ENCODE measurements at places on chromosomes 7 and 10.

GRCh38 chr7:128904381-128905197 lies 5.9 kb downstream of the KCP start:
- H3K36me3 ChIP-seq = no peaks in the 10 kb centered on the region
- H3K4me3 ChIP-seq = no peak overlapping the region
- peaks cover 8% of the 10 kb centered on the region for H3K27me3 ChIP-seq
- H3K27ac ChIP-seq = no peak overlapping the region
- DNase-seq = no peak

- H3K4me1 ChIP-seq = no peaks in the 10 kb centered on the region
- DNase-seq = no peak
- H3K27me3 ChIP-seq = no peaks in the 10 kb centered on the region
Measured at GRCh38 chr10:116803451-116804249, 45.6 kb upstream of the ENO4 start.

DNA sequence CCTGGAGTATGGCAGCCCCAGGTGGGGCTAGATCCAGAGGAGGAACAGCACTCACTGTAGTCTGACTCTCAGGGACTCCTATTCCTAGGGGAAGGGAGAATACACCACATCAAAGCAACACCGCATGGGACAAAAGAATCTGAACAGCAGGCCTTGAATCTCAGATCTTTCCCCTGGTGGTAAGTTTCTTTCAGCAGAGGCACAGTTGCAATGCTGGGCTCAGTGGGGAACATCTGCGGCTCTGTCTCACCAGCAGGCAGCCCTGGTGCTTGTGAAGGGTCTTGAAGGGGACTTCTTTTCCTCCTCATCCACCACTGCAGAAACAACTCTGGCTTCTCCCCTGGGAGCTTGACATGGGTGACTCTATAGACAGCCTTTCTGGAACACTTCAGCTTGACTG lies 111.2 kb upstream of the ARHGAP21 start:
- H3K4me3 ChIP-seq = no peak overlapping the region
- no peaks in the 10 kb centered on the region for H3K27me3 ChIP-seq
- H3K36me3 ChIP-seq = no peaks in the 10 kb centered on the region
- DNase-seq = no peak

DNA sequence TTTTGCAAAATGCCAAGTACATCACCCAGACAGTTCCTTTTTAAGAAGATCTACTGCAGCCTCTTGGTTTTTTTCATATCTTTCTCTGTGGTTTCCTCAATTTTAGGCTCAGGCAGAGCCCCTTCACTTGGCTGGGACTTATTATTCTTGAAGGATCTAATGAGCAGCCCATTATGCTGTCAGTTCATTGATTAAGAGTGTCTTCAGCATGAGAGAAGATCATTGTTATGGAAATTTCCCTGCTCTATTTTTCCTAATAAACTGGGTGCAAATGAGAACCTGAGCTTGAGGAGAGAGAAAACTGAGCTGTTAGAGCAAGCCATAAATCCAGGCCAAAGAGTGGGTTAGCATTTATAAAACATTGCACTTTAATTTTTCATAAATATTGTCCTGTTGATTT lies 146.5 kb downstream of the SEC23IP start:
- H3K27me3 ChIP-seq = no peaks in the 10 kb centered on the region
- H3K4me1 ChIP-seq = no peaks in the 10 kb centered on the region
- no peak overlapping the region for H3K27ac ChIP-seq
- DNase-seq = no peak

DNA sequence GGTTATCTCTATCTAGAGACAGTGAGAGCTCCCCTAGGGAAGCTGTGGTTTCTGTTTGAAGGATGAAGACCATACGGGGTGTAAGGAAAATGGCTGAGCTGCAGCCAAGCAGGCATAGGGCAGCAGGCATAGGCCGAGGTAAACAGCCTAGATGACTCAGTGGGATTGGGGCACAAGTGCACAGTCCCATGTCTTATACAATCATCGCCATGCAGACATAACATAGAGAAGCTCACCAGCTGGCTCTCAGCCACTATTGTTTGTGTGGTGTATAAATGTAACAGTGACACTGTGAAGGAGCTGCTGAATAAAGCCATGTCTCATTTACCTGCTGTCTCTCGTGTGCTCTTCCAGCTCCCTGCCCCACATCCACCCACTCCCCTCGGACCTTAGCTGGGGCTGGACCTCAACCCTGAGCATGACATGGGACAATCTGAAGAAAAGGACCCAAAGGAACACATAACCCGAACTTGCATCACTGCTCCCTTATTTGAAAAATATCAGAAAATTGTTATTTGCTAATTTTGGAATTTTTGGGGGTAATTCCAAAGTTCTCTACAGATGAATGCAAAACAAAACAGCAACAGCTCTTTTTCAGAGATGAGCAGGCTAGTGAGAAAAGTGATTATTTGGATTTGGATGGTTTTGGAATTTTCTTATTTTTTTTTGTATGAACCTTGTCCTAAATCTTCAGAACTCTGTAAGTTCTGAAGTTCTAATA lies 582.7 kb downstream of the REEP3 start:
- no peaks in the 10 kb centered on the region for H3K27me3 ChIP-seq
- H3K36me3 ChIP-seq = no peaks in the 10 kb centered on the region
- no peak for DNase-seq

DNA sequence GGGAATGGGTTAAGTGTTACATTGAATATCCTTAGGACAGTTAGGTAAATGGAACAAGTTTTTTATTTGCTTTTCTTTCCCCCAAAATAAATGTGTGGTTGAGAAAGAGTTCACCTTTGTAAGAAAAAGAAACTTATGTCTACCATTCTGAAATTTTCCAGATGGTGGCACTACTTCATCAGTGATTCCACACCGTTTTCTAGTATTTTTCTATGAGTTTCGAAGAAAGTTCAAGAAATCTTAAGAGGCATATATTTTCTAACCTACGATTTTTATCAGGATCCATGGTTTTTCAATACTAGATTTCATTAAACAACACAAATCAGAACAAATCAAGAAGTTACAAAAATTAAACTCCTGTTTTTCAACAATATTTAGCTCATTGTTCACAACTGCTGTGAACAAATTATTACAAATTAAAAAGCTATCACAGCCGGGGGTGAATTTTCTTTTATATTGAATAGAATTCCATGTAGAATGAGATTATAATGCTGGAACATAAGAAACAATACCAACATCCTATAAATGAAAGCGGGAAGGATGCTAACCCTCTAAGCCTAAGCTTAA lies 163.1 kb upstream of the NPVF start:
- no peaks in the 10 kb centered on the region for H3K4me1 ChIP-seq
- DNase-seq = no peak
- H3K27me3 ChIP-seq = no peaks in the 10 kb centered on the region
- no peak overlapping the region for H3K4me3 ChIP-seq
- no peaks in the 10 kb centered on the region for H3K36me3 ChIP-seq
- H3K27ac ChIP-seq = no peak overlapping the region

GRCh38 chr7:131008840-131009711 lies 275.1 kb upstream of the KLF14 start:
- H3K4me1 ChIP-seq = peaks cover 37% of the 10 kb centered on the region
- H3K27me3 ChIP-seq = no peaks in the 10 kb centered on the region
- no peaks in the 10 kb centered on the region for H3K36me3 ChIP-seq
- DNase-seq = no peak

DNA sequence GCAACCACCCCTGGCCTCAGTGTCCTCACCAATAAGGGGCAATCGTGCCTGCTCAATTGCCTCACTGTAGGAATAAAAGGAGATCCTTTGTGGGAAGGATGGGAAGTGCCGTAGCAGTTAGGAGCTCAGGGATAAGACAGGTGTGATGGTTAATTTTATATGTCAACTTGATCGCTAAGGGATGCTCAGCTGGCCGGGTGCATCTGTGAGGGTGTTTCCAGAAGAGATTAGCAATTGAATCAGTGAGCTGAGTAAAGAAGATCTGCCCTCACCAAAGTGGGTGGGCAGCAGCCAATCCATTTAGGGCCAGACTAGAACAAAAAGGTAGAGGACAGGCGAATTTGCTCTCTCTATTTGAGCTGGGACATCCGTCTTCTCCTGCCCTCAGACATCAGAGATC lies 46.3 kb downstream of the BUB3 start:
- no peak overlapping the region for H3K27ac ChIP-seq
- H3K36me3 ChIP-seq = no peaks in the 10 kb centered on the region
- H3K27me3 ChIP-seq = no peaks in the 10 kb centered on the region
- no peaks in the 10 kb centered on the region for H3K4me1 ChIP-seq
- no peak for DNase-seq

GRCh38 chr7:100896732-100897608 lies 1.3 kb upstream of the ACHE start:
- no peaks in the 10 kb centered on the region for H3K4me1 ChIP-seq
- no peak for DNase-seq
- H3K36me3 ChIP-seq = no peaks in the 10 kb centered on the region
- peak overlapping the region; percentile 58 for H3K4me3 ChIP-seq

DNA sequence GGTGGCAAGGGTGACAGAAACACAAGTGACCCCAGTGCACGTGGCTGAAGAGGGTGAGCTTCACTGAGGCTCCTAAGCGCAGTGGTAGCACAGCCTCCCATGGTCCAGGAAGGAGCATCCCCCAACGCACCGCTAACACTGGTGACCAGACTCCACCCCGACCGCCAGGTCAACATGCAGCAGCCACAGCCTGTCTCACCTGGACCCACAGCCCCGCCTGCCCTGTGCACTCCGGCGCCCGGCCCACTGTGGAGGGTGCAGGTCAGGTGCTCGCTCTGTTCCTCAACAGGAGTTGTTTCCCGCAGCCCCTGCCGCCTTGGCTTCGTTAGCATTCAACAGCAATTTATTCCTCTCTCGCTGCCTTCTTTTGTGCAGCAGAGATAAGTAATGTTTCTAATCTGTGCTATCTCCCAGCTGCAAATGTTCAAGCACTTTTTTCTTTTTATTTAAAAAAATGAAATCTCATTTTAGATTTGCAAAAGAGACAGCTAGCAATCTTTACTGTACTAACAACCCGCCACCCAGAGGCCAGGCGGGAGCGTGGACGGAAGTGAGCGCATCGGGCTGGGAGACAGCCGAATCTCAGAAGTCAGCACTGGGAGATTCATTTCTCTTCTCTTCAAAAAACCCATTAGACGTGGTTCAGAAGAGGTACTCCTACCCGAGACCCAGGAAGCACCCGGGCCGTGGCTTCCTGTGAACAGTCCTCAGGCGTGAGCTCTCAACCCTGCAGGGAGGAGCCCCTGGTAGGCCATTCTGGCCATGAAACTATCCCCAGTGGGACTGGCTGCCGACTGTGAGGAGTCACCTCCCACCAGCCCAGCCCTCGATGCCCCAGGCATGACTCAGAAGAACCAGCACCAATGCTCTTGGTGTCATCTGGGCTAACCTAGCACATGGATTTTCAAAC lies 133.4 kb downstream of the MAD1L1 start:
- H3K4me1 ChIP-seq = no peaks in the 10 kb centered on the region
- no peaks in the 10 kb centered on the region for H3K36me3 ChIP-seq
- no peak overlapping the region for H3K4me3 ChIP-seq
- H3K27me3 ChIP-seq = no peaks in the 10 kb centered on the region

DNA sequence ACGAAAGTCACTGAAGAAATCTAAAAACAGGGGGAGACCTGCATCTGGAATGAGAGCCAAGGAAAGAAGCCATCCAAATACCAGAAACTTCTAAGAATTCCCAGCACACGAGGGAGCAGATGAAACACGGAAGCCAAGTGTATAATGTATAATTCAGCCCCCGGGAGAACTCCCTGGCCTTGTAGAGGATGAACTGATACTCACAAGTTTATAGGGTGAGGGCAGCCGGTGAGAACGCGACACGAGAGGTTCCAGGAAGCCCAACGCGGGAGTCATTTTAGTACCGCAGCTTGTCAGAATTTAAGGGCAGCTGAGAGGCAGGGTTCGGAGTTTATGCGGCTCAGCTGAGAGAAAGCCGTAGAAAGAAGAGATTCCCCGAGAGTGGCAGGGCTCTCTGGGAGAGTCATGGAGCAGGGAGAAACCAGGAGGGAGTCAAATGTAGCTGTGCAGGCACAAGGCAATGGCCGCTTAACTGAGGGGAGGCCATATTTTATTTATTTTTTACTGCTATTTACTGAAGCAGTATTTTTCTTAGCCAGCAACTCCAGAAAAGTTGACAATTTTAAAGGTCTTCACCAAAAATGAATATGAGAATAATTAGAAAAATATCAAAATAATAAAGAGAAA lies 164.0 kb downstream of the NPSR1 start:
- H3K27ac ChIP-seq = no peak overlapping the region
- H3K4me3 ChIP-seq = no peak overlapping the region
- no peaks in the 10 kb centered on the region for H3K27me3 ChIP-seq
- H3K36me3 ChIP-seq = no peaks in the 10 kb centered on the region

DNA sequence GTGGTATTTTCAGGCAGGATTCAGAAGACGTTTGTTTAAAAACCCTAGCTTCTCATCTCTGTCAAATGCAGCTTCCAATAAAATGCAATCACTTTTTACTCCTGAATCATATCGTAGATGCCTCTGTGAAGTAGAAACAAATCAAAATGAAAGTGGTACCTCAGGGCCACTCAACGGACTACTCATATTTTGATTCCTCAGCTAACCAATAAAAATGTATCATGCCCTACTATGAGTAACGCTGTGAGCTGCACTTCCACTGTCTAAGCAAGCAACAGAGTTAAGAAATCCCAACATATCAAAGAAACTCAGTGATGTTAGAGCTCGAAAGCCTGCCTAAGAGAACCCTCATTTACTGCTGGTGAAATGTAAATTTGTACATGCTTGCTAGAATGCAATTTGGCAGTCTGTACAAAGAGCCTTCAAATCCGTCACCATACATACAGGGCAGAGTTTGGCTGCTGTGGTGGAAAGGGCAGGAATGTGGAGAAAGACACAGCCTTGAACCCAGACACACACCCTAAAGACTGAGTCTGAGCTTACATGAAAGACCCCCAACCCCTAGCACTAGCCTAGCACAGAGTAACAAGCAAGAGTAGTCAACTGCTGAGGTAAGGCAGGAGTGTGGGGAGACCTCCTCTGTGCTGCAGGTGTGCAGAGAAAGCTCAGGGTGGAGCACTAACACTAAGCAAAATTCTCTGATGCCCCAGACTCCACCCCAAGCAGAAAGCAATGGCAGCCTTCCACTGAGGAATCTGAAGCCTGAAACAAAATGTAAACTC lies 151.5 kb downstream of the ANK3 start:
- DNase-seq = no peak
- H3K36me3 ChIP-seq = no peaks in the 10 kb centered on the region
- no peaks in the 10 kb centered on the region for H3K27me3 ChIP-seq
- H3K4me1 ChIP-seq = no peaks in the 10 kb centered on the region
- no peak overlapping the region for H3K27ac ChIP-seq

- H3K27me3 ChIP-seq = no peaks in the 10 kb centered on the region
- no peak overlapping the region for H3K27ac ChIP-seq
- DNase-seq = no peak
- peaks cover 9% of the 10 kb centered on the region for H3K36me3 ChIP-seq
- no peak overlapping the region for H3K4me3 ChIP-seq
- H3K4me1 ChIP-seq = no peaks in the 10 kb centered on the region
Measured at GRCh38 chr10:77823811-77824542, 102.6 kb downstream of the DLG5 start.

Measured in breast epithelium (tissue), 4 donors.